ENCODE measurements at places on chromosomes 3 and 15.

- no peak for DNase-seq
These were observed 21.6 kb upstream of the SLC6A20 start for GRCh38 chr3:45817831-45818522.

GRCh38 chr3:65685621-65686235 lies 353.0 kb downstream of the MAGI1 start:
- DNase-seq, result no peak

- DNase-seq, result no peak
These were observed 617.5 kb downstream of the TBL1XR1 start for GRCh38 chr3:176579711-176580185.

DNA sequence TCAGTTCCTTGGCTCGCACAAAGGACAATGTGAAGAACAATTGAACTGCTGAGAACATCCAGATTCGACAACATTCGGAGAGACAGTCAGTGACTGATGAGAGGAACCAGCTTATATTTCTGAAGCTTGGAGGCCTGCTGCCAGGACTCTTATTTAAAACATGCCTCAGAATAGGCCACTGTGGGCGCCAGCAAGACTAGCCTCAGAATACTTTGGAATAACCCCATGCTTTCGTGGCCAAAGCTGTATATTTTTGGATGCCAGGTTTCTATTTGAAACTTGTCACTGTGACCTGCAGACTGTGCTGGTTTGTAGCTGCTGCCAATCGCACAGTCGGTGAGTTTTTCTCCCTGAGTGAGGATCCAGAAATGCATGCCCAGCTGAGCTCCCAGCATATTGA lies 129.9 kb upstream of the UBE3A start:
- DNase-seq, result no peak

GRCh38 chr3:55405436-55405835 lies 81.7 kb downstream of the WNT5A start:
- no peak for DNase-seq

All from stimulated activated CD4-positive, alpha-beta T cell treated with anti-CD3 and anti-CD28 coated beads, Interleukin-1b, Interleukin-23, amount 100 ng/mL, for 24 hours (primary cell).